ENCODE measurements at places on chromosomes 5 and 9.

GRCh38 chr5:177325868-177326381 is 14.2 kb upstream of the MXD3 start:
- DNase-seq: no peak

GRCh38 chr5:42547141-42547540 is 123.9 kb downstream of the GHR start:
- no peak for DNase-seq

GRCh38 chr9:88835038-88835466 is 156.2 kb upstream of the S1PR3 start:
- DNase-seq: no peak

- no peak for DNase-seq
Measured at GRCh38 chr5:15966651-15967050, 212.9 kb downstream of the MARCHF11 start.

GRCh38 chr9:38044706-38045105 is 24.3 kb downstream of the SHB start:
- DNase-seq: no peak

GRCh38 chr5:69415584-69415958 is 655 bp downstream of the MARVELD2 start:
- no peak for DNase-seq

- DNase-seq: no peak
Measured at GRCh38 chr5:137231540-137231939, 267.6 kb downstream of the SPOCK1 start.

DNA sequence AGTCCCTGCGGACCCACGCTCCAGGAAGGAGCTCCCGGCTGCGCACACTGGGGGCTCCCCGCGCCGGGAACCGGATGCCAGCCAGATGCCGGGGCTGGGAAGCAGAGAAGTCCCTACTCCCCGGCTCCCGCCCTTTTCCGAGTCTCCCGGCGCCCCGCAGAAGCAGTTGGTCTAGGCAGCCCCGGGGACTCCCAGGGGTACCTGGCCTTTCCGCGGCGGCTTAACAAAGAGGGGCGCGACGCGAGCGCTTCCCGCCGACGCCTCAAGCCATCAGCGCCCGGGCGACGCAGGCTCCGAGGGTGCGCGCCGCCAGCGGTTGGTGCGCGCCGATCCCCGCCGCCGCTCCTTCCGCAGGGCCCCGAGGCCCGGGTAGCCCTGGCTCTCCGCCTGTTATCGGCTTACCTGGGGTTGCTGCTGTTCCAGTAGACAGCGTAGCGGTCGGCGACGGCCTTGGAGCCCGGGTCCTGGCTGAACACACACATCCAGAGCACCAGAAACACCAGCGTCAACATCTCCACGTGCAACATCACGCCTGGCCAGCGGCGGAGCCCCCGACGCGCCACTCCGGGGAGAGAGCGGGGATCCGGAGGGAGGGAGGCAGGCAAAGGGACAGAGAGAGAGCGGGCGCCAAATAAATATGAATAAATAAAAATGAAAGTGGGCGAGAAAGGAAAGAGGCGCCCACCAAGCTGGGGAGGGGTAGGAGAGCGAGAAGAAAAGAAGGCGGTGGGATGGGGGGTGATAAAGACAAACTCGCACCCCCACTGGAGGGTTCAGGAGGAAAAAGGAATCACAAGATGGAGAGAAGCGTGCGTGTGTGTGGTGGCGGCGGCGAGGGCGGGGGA is 428 bp downstream of the EFNA5 start:
- DNase-seq: no peak

All from fibroblast of the conjunctiva (primary cell).